NCI-H1436 treated with DMSO at 0.1 percent for 48 hours (cell line): ENCODE measurements at places on chromosomes 13 and 19.

DNA sequence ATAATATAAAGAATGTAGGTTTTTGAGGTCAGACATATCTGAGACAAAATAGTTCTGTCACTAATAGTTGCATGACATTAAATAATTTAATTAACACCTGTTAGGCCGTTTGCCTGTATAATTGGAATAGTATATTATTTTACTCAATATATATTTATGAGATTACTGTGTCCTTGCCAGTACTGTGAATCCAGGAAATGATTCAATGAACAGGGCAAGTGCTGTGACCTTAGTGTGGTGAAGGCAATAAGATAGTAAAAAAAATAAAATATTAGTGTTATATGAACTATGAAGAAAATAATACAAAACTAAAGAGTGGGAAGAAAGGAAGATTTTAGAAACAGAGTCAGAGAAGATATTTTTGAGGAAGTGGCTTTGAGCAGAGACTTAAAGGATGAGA lies 403.7 kb downstream of the PCDH9 start:
- DNase-seq, result no peak

DNA sequence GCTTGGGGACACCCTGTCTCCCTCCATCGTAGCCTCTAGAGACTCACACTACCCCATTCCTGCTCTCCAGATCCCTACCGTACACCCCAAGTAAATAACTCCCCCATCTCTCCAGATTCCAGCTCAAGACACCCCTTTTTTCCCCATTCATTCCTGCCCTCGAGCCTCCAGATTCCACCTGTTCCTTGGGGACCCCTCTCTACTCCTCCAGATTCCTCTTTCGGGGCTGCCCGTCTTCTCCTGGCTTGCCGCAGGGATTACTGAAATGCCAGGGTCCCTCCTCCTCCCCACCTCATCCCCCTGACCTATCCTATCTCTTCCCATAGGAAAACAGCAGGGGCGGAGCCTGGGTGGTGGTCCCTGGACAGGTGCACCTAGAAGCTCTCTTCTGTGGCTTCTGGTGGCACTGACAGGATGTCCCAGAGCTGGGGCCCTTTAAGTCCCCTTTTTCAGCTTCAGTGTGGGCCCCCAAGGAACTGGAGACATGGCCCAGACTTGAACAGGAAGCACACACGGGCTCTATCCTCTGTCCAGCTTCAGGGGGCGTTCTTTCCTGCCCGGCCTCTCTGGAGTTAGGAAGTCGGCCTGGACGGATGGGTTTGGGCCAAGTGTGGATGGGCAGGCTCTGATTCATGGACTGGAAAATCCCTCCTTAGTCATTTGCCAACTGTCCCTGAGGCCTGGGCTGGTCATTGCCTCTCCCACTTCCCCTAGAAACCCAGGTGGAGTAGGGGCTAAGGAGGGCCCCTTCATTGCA lies 1.2 kb downstream of the ZSWIM4 start:
- DNase-seq, result no peak

- no peak for DNase-seq
Measured at GRCh38 chr19:34733266-34733745, 737 bp upstream of the ZNF181 start.

DNA sequence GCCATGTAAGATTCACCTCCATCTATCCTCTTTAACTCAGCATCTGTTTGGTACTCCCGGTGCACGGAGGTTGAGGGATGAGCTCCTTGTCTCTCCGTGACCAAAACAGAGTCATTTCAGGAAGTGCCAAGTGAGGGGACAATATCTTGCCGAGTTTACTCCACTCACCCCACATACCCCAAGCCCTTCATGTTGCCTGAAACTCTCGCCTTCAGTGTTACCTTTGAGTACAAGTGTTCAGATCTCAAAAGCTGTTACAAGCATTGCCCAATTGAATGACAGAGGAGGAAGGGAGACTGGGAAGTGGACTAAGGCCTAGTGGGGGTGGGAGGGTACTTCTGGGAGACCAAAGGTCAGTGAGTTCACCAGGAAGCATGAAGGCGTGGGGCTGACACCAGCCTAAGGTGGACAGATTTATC lies 6.0 kb upstream of the SIGLEC12 start:
- DNase-seq, result no peak

DNA sequence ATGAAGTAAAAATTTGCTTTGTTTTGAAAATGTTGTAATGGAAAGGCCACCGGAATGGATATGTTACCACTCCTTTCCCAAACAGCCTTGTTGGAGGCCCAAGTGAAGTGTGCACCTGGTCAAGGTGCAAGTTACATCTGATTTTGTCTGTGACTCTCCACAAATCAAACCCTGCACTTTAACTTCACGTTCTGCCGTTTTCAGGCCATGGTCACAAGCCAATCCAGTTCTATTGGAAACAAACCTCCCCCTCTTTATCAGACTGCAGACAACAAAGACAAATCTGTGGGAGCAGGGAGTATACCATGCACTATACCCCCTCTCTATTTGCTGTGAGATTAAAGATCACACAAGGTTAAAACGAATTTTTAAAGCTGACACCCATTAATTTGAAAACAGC lies 155.6 kb upstream of the RFC3 start:
- no peak for DNase-seq

DNA sequence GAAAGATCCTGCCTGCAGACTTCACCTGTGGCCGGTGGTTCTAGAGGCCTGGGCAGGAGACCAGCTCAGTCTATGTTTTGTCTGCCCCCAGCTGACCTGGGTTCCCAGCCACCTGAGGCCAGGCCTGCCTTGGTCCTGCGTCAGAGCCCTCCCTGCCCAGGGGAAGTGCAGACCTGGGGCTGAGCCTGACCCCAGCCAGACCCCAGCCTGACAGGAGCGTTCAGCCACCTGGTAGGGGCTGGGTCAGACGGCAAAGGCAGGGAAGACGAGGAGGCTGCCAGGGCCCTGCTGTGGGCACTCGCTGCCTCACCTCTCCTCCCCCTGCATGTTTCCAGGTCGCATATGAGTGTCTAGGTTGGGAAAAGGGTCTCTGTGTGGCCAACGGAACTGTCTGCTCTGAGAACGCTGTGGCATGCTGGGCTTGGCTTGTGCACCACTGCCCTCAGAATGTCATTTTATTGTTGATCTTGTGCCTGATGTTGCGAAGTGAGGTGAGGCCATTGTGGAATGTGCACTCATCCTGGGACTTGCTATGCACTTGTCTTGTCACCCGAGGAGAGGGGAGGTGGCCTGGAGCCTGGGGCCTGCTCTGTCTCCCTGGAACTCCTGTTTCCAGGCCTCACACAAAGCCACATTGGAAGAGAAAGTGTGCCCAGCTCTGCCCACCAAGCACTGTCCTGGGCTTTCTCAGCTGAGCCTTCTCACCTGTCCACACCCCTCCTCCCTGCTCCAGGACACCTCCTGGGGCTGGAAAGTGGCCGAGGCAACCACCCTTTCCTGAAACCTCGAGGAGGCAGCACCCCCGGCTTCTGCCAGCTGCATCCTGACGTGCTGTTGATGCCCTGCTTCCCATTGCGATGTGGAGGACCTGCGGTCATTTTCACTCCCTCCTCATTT lies 15.2 kb upstream of the MCF2L start:
- DNase-seq, result no peak

GRCh38 chr19:57377498-57378146 lies 12.0 kb upstream of the ZNF548 start:
- DNase-seq, result no peak

GRCh38 chr13:22592515-22592914 lies 588.3 kb upstream of the SGCG start:
- DNase-seq, result no peak

DNA sequence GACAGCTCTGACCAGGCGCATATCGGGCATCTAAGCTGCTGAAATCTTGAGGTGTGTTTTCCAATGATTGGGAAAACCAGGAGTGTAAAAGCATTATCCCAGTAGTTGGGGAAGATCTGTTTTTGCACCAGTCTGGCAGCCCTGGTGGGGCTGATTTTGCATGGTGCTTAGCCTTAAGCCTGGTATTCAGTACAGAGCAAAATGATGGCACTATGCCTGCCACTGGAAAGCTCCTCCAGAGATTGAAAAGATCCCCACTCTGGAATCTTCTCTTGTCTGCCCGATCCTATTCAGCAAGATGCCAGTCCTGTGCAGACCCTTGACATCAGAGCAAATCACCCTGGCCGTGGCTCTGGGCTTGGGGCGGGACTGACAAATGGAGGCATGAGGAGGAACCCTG lies 44.7 kb upstream of the SIAH3 start:
- no peak for DNase-seq

DNA sequence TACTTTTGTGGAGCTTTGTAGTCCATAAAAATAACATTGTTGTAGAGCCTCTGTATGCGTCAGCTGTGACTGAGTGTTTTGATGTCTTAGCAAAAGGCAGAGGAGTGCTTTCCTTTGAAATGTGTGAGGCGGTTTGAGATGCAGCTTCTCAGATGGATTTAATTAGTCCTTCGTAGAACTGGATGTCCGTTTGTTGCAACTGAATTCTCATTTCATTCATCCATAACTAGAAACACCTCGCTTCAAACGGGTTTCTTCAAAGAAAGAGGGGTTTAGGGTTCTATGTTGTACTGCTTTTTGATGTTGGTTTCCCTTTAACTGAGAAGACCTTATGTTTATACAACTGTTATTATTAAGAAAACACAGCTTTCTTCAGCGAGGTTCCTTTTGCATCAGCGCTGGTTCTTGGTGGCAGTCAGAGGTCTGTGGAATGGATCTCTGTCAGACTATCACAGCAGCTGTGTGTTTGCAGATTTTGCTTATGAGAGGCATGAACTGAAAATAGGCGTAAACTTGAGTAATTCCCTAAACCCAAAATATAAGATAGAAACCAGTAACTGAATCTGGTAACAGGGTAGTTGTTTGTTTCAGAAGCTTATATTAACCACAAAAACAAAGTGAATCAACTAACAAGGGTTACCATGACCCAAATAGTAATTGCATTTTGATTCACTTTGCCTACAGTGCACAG lies 194.4 kb downstream of the GGACT start:
- no peak for DNase-seq

- no peak for DNase-seq
Measured at GRCh38 chr19:6521718-6522646, 8.8 kb upstream of the TNFSF9 start.
